Esophagus muscularis mucosa (tissue), 4 donors: ENCODE measurements at places on chromosomes 6 and 20. TPM values are rescaled to one million over a fixed set of nuclear protein-coding genes. Genes with fewer than 3 reads are reported as not detected.

- no peaks in the 10 kb centered on the region for H3K27me3 ChIP-seq
- no peak for DNase-seq
- H3K4me1 ChIP-seq: peaks cover 79% of the 10 kb centered on the region
- H3K4me3 ChIP-seq: peak overlapping the region; percentile 31
- H3K36me3 ChIP-seq: no peaks in the 10 kb centered on the region
These were observed 12.2 kb upstream of the DSTN start for GRCh38 chr20:17557675-17558006.

GRCh38 chr6:145428706-145429105 is 306.6 kb downstream of the EPM2A start:
- no peak for DNase-seq
- H3K4me1 ChIP-seq: no peaks in the 10 kb centered on the region
- no peaks in the 10 kb centered on the region for H3K27me3 ChIP-seq
- no peak overlapping the region for H3K4me3 ChIP-seq
- no peak overlapping the region for H3K27ac ChIP-seq
- H3K36me3 ChIP-seq: no peaks in the 10 kb centered on the region

DNA sequence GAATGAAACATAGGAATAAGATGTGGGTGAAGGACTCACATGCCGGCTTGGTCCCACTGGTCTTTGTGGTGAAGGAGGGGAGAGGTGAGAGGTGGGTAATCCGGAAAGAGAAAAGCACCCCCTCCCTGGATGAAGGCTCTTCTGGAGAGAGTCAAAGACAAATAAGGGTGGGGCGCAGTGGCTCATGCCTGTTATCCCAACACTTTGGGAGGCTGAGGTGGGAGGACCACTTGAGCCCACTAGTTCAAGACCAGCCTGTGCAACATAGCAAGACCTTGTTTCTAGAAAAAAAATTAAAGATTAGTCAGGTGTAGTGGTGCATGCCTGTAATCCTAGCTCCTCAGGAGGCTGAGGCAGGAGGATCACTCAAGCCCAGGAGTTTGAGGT is 3.1 kb downstream of the LTB start:
- no peaks in the 10 kb centered on the region for H3K27me3 ChIP-seq
- H3K4me1 ChIP-seq: peaks cover 24% of the 10 kb centered on the region
- H3K4me3 ChIP-seq: no peak overlapping the region
- no peaks in the 10 kb centered on the region for H3K36me3 ChIP-seq
- no peak for DNase-seq

DNA sequence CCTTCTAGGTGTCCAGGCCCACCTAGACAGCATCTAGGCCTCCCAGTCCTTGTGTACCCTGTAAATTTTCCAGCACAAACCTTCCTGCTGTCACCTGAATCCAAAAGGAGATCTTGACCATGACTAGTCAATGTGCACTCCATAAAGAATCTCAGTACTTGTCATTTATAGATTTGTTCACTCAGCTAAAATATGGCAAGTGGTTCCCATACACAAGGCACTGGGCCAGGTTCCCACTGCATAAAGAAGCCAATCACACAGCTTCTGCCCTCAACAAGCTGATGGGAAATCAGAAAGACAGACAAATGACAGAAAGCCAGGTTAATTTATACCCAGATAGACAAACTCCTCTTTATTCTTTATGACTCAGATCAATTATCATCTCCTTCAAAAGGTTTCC is 526.8 kb downstream of the CD83 start:
- H3K36me3 ChIP-seq: no peaks in the 10 kb centered on the region
- H3K27ac ChIP-seq: no peak overlapping the region
- peaks cover 14% of the 10 kb centered on the region for H3K4me1 ChIP-seq
- DNase-seq: peak; percentile 72
- no peak overlapping the region for H3K4me3 ChIP-seq

- peak overlapping the region; percentile 58 for H3K4me3 ChIP-seq
- peaks cover 23% of the 10 kb centered on the region for H3K4me1 ChIP-seq
- H3K27ac ChIP-seq: peak overlapping the region; percentile 88
- H3K36me3 ChIP-seq: no peaks in the 10 kb centered on the region
- DNase-seq: no peak
These were observed 42.8 kb upstream of the HFE start for GRCh38 chr6:26044140-26045064.

DNA sequence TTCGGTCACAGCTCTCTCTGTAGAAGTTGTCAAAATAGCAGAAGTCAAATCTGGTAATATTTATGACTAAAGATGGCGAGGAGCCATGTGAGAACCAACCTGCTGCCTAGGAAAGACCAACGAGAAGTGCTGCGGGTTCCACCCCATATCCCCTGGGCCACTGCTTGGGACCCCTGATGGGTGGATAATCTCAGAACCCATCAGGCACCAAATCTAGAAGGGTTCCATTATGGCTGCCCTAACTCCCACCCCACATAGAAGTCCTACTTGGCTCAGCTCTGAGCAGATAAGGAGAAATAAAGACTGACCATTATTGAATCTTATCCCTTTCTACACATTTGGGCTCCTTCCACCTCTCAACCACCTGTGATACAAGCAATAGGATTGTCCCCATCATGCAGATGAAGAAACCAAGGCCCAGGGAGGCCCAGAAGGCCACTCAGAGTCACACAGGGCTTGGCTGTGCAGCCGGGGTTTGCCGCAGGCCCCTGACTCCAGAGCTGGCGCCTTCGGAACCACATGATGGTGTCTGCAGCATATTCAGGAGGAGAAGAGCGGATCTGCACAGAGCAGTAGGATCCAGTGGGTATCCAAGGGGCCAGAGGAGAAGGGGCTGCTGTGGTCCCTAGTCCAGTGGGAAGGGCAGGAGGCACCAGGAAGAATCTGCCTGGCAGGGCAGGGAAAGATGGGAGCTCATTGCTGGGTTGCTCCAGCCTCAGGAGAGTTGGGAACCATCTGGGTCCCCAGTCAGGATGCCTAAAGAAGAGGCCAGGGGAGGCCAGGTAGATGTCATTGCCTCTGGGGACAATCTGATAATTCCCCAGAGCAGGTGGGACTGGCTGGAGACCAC is 9.6 kb upstream of the PCMTD2 start:
- H3K4me1 ChIP-seq: no peaks in the 10 kb centered on the region
- H3K27me3 ChIP-seq: peaks cover 5% of the 10 kb centered on the region
- H3K27ac ChIP-seq: no peak overlapping the region
- H3K4me3 ChIP-seq: no peak overlapping the region

- peak overlapping the region; percentile 92 for H3K27ac ChIP-seq
- peaks cover 82% of the 10 kb centered on the region for H3K4me1 ChIP-seq
- H3K36me3 ChIP-seq: no peaks in the 10 kb centered on the region
- peak; percentile 99 for DNase-seq
These were observed 33.0 kb downstream of the RREB1 start for GRCh38 chr6:7140631-7141378.

- no peak overlapping the region for H3K4me3 ChIP-seq
- no peaks in the 10 kb centered on the region for H3K27me3 ChIP-seq
- H3K36me3 ChIP-seq: no peaks in the 10 kb centered on the region
These were observed 103.5 kb upstream of the SIM1 start for GRCh38 chr6:100568255-100568654.

GRCh38 chr6:123091091-123091895 is 95.3 kb downstream of the CLVS2 start:
- no peak overlapping the region for H3K27ac ChIP-seq
- H3K4me1 ChIP-seq: no peaks in the 10 kb centered on the region
- no peaks in the 10 kb centered on the region for H3K36me3 ChIP-seq
- H3K27me3 ChIP-seq: no peaks in the 10 kb centered on the region
- no peak overlapping the region for H3K4me3 ChIP-seq

GRCh38 chr6:40962241-40962640 is 76.8 kb downstream of the UNC5CL start:
- peak; percentile 70 for DNase-seq
- no peaks in the 10 kb centered on the region for H3K27me3 ChIP-seq
- H3K4me3 ChIP-seq: no peak overlapping the region
- H3K4me1 ChIP-seq: no peaks in the 10 kb centered on the region

DNA sequence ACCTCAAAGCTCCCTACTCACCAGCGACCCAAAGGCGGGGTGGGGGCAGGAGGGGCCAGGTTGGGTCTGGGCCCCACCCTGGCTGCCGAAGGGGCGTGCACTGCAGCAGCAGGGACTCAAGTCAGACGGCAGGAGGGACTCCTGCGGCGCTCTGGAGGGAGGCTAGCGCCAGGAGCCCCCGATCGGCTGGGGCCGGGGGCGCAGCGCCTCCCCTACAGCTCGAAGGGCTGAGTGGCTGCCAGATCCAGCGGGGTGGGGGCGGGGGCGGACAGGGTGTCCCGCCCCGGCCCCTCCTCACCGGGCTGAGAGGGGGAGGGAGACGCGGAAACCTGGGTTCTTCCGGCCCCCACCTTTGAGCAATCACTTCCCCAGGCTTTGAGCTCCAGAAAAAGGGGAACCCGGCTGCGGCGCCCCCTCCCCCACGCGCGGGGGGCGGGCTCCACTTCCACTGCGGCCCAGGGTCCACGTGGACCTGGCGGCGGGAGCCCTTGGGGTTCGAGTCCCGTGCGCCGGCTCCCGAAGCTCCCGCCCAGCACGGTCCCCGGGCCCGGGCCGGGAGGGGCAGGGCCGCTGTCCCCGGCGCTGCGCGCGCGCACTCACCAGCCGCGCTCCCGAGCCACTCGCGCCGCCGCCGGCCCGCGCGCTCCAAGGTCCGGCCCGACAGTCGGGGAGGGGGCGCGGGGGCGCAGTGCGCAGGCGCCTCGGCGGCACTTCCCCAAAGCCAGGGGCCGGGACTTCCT is at the start of gene RGS19:
TSS of gene RGS19 (minus strand) at position 246 of the 740 bp plus-strand sequence. CDS start 2,632 bp downstream, outside the sequence.
- no peak for DNase-seq
- peaks cover 42% of the 10 kb centered on the region for H3K4me1 ChIP-seq
- H3K36me3 ChIP-seq: peaks cover 5% of the 10 kb centered on the region
- H3K27ac ChIP-seq: peak within 1 kb of the TSS; percentile 85
- peaks cover 8% of the 10 kb centered on the region for H3K27me3 ChIP-seq

DNA sequence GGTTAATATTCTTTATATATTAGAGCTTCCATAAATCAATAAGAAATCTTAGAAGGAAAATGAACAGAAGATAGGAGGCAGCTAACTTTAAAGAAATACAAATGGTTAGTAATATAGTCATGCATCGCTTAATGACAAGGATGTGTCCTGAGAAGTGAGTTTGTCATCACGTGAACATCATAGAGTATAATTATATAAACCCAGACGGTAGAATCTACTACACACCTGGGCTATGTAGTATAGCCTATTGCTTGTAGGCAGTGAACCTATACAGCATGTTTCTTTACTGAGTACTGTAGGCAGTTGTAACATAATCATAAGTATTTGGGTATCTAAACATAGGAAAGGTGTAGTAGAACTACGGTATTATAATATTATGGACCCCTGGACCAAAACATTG is 14.3 kb downstream of the TBPL1 start:
- H3K27me3 ChIP-seq: no peaks in the 10 kb centered on the region
- DNase-seq: no peak
- peaks cover 14% of the 10 kb centered on the region for H3K4me1 ChIP-seq

GRCh38 chr6:130494729-130495128 is 128.9 kb downstream of the TMEM200A start:
- H3K27ac ChIP-seq: no peak overlapping the region
- H3K27me3 ChIP-seq: no peaks in the 10 kb centered on the region
- no peaks in the 10 kb centered on the region for H3K4me1 ChIP-seq
- DNase-seq: no peak
- no peak overlapping the region for H3K4me3 ChIP-seq

DNA sequence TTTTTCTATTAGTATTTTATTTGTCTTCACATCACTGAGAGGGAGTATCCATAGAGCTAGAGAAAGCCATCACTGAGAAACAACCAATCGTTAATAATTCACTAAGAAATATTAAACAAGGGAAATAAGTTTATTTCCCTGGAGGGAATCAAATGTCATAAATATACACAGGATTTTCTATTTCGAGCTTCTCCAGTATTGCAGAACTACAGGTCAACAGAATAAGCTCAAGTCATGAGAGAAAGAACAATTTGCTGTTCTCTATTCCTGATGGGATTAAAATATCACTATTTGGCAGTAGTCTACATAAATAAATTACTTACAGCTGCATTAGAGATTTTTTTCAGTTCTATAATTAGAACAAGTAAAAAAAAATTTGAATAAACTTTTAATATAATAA is 2.2 kb upstream of the FAM162B start:
- H3K36me3 ChIP-seq: no peaks in the 10 kb centered on the region
- no peak overlapping the region for H3K4me3 ChIP-seq
- peaks cover 19% of the 10 kb centered on the region for H3K4me1 ChIP-seq
- H3K27ac ChIP-seq: no peak overlapping the region
- no peaks in the 10 kb centered on the region for H3K27me3 ChIP-seq

DNA sequence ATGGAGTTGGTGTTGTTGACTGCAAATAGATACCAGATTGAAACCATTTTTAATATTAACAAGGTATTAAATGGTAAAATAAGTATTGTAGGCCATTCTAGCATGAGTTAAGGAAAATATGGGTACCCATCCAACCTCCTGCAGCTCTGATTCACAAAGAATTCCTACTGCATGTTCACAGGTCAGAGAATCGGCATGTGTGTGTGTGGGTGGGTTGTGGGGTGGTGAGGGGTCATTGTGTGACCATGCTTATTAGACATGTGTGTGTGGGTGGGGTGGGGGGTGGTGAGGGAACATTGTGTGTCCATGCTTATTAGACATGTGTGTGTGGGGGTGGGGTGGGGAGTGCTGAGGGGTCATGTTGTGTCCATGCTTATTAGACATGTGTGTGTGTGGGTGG is 3.2 kb downstream of the IYD start:
- H3K27ac ChIP-seq: no peak overlapping the region
- H3K4me1 ChIP-seq: no peaks in the 10 kb centered on the region
- DNase-seq: no peak
- H3K4me3 ChIP-seq: no peak overlapping the region
- no peaks in the 10 kb centered on the region for H3K27me3 ChIP-seq

DNA sequence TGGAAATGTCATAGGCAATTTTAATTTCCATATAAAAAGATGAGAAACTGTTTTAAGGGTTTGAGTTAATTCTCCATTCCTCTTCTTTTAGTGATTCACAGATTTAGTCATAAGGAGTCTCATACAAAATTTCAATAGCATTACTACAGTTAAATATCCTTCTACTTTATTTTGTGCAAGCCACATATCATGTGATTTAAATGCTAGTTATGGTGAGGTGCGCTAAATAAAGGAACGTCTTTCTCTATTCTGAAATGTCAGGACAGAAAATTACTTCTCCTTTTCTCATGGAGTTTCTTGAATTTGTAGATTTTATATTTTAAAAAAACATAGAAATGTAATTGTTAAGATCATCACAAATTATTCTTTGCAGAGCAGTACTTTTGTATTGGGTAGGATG is 50.0 kb upstream of the SUPT3H start:
- no peak for DNase-seq
- no peak overlapping the region for H3K27ac ChIP-seq
- H3K36me3 ChIP-seq: no peaks in the 10 kb centered on the region
- no peak overlapping the region for H3K4me3 ChIP-seq

GRCh38 chr20:46545077-46545826 is 5.2 kb downstream of the OCSTAMP start:
- H3K27me3 ChIP-seq: peaks cover 44% of the 10 kb centered on the region
- H3K36me3 ChIP-seq: no peaks in the 10 kb centered on the region
- no peaks in the 10 kb centered on the region for H3K4me1 ChIP-seq
- H3K27ac ChIP-seq: no peak overlapping the region

SIRPD gene
- not detected for total RNA-seq

EBF4 gene
- total RNA-seq: 29.8 TPM

TAAR9 gene
- not detected for total RNA-seq

ARFGEF3 gene
- total RNA-seq: 1.8 TPM

TRIM31 gene
- not detected for total RNA-seq

SPEF1 gene
- total RNA-seq: 0.50 TPM

ENPP1 gene
- total RNA-seq: 17.7 TPM

FAM217A gene
- not detected for total RNA-seq

NKX2-2 gene
- not detected for total RNA-seq

TFAP2D gene
- not detected for total RNA-seq
